ENCODE measurements at places on chromosomes 16 and 17. TPM values are rescaled to one million over a fixed set of nuclear protein-coding genes. Genes with fewer than 3 reads are reported as not detected.

Gene TMED6
- total RNA-seq = not detected

Gene GNGT2
- total RNA-seq = 4.2 TPM

DNA sequence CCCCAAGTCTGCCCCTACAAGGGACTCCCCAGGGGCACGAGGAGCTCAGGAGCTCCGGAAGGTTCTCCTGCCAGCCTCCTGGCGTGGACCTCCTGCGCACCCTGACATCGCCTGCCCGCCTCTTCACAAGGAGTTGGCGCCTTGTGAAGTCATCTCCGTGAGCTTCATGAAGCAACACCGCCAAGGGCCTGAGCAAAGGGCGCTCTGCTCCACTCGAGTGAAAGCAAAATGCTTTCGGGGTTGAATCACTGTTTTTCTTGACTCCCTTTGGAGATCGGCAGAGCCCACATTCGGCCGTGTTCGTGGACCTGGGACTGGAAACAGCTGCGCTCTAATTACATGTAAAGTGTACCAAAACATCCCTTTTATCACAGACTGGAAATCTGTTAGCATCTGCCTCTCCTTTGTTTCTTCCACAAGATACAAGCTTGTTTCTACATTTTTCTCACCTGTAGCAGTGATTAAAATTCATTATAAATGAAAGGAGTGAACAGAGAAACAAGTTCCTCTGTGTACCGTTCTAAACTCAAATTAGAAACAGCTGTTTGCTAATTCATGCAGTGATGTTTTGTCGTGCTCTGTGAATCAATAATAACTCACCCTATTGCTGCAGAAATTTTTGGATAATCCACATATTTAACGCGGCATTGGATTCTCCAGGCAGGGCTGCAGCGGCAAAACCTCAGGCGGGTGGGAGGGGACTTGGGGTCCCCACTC is 203.3 kb downstream of the ZNF423 start:
- peak overlapping the region; percentile 53 for H3K27ac ChIP-seq
- no peak overlapping the region for H3K4me3 ChIP-seq
- no peaks in the 10 kb centered on the region for H3K36me3 ChIP-seq
- peak; percentile 85 for DNase-seq
- no peaks in the 10 kb centered on the region for H3K4me1 ChIP-seq

DNA sequence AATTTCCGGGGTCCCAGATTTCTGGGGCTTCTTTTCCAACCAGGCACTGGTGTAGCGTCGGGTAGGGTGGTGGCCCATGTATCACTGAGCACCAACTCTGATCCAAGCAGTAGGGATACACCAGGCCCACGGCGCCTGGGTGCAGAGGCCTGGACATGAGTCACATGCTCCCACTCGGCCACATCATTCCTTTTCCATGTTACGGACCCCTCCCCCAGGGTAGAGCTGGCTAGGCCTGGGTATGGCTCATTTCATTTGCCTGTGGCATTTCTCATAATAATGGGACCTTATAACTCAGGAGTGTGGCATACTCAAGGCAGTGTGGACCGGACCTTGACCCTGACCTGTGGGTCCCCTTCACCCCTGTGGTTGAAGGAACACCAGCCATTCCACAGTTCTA is 18.0 kb upstream of the NDRG4 start:
- no peak for DNase-seq
- no peak overlapping the region for H3K27ac ChIP-seq
- peaks cover 4% of the 10 kb centered on the region for H3K27me3 ChIP-seq
- H3K4me3 ChIP-seq = no peak overlapping the region
- H3K4me1 ChIP-seq = no peaks in the 10 kb centered on the region
- H3K36me3 ChIP-seq = no peaks in the 10 kb centered on the region

- H3K4me1 ChIP-seq = peaks cover 29% of the 10 kb centered on the region
- H3K27ac ChIP-seq = peak overlapping the region; percentile 96
- no peaks in the 10 kb centered on the region for H3K36me3 ChIP-seq
- peak; percentile 89 for DNase-seq
- H3K27me3 ChIP-seq = no peaks in the 10 kb centered on the region
- no peak overlapping the region for H3K4me3 ChIP-seq
These were observed 28.6 kb downstream of the COG7 start for GRCh38 chr16:23424292-23424958.

DNA sequence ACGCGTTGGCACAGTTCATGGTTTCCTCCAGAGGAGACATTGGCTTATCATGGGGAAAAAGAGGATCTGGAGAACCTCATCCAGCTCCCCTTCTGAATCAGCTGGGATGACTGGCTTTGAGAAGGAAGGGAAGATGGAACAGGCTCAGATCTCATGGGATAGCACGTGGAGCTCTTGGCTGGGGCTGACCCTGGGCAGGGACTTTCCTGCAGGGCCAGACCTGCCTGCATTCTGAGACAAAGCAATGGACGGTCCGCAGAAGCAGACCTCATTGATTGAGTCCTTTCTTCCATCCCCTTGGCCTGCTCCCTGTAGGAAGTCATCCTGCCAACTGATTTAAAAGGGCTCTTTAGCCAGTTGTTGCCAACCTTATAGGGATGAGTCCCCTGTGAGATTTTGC is 26.2 kb downstream of the PLCD3 start:
- H3K4me3 ChIP-seq = no peak overlapping the region
- peaks cover 63% of the 10 kb centered on the region for H3K36me3 ChIP-seq
- peaks cover 36% of the 10 kb centered on the region for H3K4me1 ChIP-seq
- no peak for DNase-seq

- no peaks in the 10 kb centered on the region for H3K36me3 ChIP-seq
- H3K27ac ChIP-seq = peak overlapping the region; percentile 90
- no peaks in the 10 kb centered on the region for H3K27me3 ChIP-seq
- peaks cover 3% of the 10 kb centered on the region for H3K4me1 ChIP-seq
- no peak for DNase-seq
- H3K4me3 ChIP-seq = no peak overlapping the region
These were observed 8.2 kb downstream of the CENPX start for GRCh38 chr17:82014432-82014831.

DNA sequence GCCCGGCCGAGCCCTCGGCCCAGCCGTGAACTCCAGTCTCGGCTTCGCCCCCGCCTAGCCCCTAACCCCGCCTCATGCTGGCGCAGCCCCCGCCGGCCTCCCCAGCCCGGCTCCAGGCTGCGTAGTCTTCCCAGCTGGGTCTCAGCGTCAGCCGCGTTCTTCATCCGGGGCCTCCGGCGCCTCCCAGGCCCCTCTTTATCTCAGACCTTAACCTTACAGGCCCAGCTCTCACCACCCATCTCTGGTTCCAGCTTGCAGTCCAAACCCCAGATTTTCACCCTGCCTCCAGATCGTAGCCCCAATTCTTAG is at the start of gene PROCA1:
PROCA1 (minus strand) TSS at position 166 of the 309 bp plus-strand sequence. CDS start 228 bp downstream, outside the sequence.
- H3K27ac ChIP-seq = peak within 1 kb of the TSS; percentile 94
- H3K4me1 ChIP-seq = peaks cover 28% of the 10 kb centered on the region
- no peaks in the 10 kb centered on the region for H3K27me3 ChIP-seq
- H3K4me3 ChIP-seq = peak within 1 kb of the TSS; percentile 60
- no peaks in the 10 kb centered on the region for H3K36me3 ChIP-seq

DNA sequence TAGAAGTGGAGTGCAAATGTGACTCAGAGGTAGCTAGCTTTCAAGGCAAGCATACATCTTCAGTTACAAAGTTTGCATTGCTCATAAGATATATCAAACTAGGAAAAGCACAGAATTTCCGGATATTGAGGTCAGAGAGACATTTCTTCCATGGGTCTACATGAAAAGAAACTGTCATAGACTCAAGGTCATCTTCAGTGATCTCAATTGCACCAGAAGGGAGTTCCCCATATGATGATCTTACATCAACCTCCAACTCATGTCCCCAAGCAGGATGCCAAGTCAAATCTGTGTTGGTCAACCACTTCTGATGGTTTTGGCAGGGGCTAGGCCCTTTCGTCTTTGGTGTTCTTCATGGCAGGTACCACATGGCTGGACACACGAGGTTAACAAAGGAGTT is 459.9 kb upstream of the MAF start:
- no peaks in the 10 kb centered on the region for H3K27me3 ChIP-seq
- H3K27ac ChIP-seq = no peak overlapping the region
- H3K4me3 ChIP-seq = no peak overlapping the region
- H3K36me3 ChIP-seq = no peaks in the 10 kb centered on the region
- peaks cover 18% of the 10 kb centered on the region for H3K4me1 ChIP-seq

DNA sequence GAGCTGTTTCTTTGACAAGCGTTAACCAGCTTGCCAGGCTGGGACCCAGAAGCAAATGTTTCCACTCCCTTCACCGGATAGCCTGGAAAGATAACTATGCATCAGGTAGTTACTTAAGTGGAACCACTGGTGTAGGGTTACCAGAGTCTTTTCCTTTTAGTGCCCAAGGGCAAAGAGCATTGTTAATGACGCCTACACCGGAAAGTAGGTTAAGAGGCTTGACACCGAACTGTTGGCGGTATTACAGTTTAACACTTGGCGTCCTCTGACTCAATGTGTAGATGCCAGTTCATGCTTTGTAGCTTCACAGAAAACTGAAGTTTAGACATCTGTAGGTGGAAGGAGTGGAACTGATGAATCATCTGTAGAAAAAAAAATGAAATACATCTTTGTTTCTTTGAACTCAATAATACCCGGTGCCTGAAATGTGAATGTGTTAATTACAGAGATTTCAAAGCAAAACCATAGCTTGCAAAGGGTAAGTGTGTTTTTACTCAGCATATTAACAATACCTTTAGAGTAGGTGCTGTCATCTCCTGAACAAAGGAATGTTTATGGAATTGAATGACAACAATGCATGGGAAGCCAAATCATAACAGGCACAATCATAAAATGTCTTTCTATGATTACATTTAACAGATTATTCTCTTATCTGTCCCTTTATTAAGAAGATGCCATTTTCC is 426.7 kb upstream of the SALL1 start:
- H3K4me1 ChIP-seq = no peaks in the 10 kb centered on the region
- H3K27me3 ChIP-seq = no peaks in the 10 kb centered on the region
- no peak overlapping the region for H3K4me3 ChIP-seq
- no peaks in the 10 kb centered on the region for H3K36me3 ChIP-seq
- H3K27ac ChIP-seq = no peak overlapping the region

- no peak for DNase-seq
- no peaks in the 10 kb centered on the region for H3K27me3 ChIP-seq
- H3K27ac ChIP-seq = peak overlapping the region; percentile 72
- H3K4me3 ChIP-seq = no peak overlapping the region
These were observed 49.7 kb downstream of the EPN2 start for GRCh38 chr17:19286751-19287341.

GRCh38 chr17:21119247-21119918 is 7.4 kb upstream of the DHRS7B start:
- peak; percentile 86 for DNase-seq
- H3K27me3 ChIP-seq = no peaks in the 10 kb centered on the region
- H3K36me3 ChIP-seq = no peaks in the 10 kb centered on the region

DNA sequence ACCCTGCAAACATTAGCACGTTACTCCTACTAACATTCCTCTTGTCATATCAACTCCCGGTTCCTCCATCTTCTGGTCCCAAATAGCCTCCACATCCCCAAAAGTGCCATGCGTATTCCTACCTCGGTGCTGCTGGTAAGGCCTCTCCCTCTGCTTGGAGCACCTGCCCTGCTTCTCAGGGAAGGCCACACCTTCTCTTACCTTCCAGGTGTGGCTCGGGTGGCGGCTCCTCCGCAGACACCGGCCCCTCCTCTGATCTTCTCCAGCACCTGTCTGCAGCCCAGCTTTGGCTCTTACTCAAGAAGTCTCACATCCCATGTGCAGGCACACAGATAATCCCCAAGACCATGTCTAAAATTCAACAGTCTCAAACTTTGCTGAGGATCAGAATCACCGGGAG is 92.3 kb downstream of the GAS7 start:
- H3K4me3 ChIP-seq = no peak overlapping the region
- DNase-seq = peak; percentile 66
- no peaks in the 10 kb centered on the region for H3K27me3 ChIP-seq
- peak overlapping the region; percentile 54 for H3K27ac ChIP-seq
- H3K4me1 ChIP-seq = peaks cover 11% of the 10 kb centered on the region

DNA sequence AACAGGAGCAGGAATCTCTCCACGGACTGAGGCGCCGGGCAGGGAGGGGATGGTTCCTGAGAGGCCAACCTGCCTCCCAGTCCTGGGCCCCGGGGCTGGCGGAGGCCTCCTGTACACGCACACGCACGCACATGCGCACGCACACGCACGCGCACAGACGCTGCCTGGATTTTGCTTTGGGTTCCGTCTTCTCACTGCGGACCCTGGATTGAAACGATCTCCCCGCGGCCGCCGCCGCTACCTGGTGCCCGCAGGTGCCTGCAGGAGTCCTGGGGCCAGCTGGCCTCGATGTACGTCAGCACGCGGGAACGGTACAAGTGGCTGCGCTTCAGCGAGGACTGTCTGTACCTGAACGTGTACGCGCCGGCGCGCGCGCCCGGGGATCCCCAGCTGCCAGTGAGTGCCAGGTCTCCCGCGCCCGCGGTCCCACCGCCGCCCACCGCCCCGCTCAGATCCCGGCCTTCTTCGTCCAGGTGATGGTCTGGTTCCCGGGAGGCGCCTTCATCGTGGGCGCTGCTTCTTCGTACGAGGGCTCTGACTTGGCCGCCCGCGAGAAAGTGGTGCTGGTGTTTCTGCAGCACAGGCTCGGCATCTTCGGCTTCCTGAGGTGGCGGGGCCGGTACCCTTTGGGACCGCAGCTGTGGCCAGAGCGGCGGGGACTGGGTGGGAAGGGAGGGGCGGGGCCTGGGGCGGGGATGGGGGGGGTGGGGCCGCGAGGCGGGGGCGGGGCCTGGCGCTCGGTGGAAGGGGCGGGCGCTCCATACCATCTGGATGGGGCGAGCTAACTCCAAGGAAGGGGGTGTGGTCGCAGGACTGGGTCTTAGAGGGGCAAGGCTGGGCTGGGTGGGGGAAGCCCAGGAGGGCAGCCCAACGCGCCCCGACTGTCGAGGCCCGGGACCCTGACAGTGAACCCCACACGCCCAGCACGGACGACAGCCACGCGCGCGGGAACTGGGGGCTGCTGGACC is 12.3 kb downstream of the CES4A start:
- no peaks in the 10 kb centered on the region for H3K27me3 ChIP-seq
- H3K27ac ChIP-seq = no peak overlapping the region
- no peaks in the 10 kb centered on the region for H3K4me1 ChIP-seq
- H3K36me3 ChIP-seq = no peaks in the 10 kb centered on the region
- H3K4me3 ChIP-seq = peak overlapping the region; percentile 36

DNA sequence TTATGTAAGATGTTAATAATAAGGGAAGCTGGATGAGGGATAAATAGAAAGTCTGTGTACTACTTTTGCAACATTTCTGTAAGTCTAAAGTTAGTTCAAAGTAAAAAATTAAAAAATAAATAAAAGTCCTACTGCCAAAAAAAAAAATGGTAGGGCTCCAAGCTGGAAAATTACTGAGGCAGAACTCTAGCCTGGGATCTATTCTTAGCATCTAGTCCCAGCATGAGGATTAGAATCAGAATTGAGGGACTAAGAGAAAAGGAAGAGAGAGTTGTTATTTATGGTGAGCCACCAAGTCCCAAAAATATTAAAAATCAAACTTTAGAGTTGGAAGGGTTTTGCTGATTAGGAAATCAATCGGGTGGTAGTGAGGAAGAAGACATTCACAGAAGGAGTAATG is 110.3 kb downstream of the CYB561 start:
- DNase-seq = no peak
- H3K4me3 ChIP-seq = no peak overlapping the region
- no peaks in the 10 kb centered on the region for H3K36me3 ChIP-seq
- H3K4me1 ChIP-seq = peaks cover 7% of the 10 kb centered on the region
- no peaks in the 10 kb centered on the region for H3K27me3 ChIP-seq
- H3K27ac ChIP-seq = peak overlapping the region; percentile 30
